NCI-H2081 (cell line): ENCODE measurements at places on chromosomes 12 and 14.

- no peak for DNase-seq
Observed at GRCh38 chr12:58537278-58537677, 383.0 kb downstream of the LRIG3 start.

DNA sequence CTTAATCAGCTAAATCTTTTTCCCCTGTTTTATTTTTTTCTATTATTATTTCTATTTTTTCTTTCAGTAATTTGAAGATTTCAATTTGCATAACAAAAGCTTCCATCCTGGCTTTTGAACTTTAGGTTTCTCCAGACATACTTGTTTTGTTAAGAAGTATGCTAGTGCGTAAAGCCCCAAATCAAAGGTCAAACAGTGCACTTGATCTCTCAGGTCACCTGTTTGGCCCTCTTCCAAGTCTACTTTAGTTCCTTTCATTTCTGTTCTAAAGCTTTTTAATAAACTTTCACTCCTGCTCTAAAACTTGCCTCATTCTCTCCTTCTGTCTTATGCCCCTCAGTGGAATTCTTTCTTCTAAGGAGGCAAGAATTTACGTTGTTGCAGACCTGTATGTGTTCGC lies 54.6 kb upstream of the ATXN7L3B start:
- DNase-seq, result no peak

GRCh38 chr12:94150240-94151121 lies 2.1 kb downstream of the PLXNC1 start:
- peak; percentile 58 for DNase-seq

DNA sequence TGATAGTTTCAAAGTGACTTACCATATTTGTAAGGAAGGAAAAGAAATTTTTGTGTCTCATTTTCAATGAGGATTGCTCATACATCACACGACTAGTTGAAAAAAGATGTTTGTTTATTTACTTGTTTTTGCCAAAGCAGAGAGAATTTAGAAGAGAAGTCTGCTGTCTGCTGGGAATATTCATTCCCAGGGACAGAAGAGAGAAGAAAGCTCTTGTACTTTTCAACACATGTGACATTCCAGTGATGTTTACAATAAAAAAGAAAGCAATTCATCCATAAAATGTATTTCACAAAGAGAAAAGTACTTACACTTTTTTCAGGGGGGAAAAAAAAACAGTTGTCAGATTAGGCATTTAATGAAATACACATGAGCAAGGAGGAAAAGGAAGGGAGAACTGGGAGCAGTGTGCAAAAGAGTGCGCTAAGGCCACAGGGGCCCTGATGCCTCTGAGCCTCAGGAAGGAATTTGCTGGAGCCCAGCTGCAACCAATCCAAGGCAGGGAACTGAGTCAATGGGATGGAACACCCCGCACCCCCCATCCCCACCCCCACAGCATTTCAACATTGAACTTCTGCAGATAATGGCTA lies 115.0 kb downstream of the RPAP3 start:
- no peak for DNase-seq

GRCh38 chr12:52990206-52990605 lies 16.1 kb upstream of the EIF4B start:
- no peak for DNase-seq

GRCh38 chr12:8698132-8698851 lies 501 bp downstream of the RIMKLB start:
- DNase-seq, result peak; percentile 38

DNA sequence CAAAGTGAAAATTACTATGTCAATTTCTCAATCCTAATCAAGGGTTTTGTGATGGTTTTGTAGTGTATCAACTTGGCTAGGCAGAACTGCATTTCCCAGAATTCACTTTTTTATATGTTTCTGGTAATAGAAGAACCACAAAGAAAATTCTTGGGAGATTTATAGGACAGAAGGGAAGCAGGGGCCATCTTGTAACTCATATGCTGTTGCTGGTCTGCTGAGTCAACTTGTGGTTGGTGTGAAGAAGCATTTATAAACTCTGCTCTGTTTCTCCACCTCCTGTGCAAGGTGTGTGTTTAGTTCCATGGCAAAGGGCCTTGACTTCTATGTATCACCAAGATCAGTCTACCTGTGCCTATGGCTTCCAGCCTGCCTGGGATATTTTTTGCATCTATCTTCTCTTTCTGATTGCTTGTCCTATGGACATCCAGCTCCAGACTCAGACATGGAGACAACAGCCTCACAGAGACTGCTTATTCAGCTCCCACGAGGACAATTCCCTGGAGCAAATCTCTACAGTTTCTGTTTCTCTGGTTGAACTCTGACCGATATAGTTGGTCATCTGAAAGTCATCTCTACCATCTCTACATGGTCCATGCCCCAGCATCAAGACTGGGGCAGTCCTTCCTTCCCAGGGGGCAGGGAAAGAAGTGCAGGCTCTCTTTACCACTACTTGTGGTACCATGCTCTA lies 364.3 kb upstream of the DDHD1 start:
- DNase-seq, result no peak

DNA sequence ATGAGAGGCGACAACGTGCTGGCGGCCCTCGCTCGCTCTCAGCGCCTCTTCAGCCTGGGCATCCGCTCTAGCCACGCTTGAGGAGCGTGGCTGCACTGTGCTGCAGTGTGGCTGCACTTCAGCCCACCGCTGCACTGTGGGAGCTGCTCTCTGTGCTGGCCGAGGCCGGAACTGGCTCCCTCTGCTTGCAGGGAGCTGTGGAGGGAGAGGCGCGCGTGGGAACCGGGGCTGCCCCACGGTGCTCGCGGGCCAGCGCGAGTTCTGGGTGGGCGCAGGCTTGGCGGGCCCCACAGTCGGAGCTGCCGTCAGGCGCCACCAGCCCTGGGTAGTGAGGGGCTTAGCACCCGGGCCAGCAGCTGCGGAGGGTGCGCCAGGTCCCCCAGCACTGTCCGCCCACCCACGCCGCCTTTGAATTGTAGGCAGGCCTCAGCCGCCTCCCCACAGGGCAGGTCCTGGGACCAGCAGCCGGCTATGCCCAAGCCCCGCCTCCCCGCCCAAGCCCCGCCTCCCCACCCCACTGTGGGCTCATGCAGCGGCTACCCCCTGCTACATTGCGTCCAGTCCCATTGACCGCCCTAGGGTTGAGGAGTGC lies 974.2 kb downstream of the FSCB start:
- DNase-seq, result no peak

DNA sequence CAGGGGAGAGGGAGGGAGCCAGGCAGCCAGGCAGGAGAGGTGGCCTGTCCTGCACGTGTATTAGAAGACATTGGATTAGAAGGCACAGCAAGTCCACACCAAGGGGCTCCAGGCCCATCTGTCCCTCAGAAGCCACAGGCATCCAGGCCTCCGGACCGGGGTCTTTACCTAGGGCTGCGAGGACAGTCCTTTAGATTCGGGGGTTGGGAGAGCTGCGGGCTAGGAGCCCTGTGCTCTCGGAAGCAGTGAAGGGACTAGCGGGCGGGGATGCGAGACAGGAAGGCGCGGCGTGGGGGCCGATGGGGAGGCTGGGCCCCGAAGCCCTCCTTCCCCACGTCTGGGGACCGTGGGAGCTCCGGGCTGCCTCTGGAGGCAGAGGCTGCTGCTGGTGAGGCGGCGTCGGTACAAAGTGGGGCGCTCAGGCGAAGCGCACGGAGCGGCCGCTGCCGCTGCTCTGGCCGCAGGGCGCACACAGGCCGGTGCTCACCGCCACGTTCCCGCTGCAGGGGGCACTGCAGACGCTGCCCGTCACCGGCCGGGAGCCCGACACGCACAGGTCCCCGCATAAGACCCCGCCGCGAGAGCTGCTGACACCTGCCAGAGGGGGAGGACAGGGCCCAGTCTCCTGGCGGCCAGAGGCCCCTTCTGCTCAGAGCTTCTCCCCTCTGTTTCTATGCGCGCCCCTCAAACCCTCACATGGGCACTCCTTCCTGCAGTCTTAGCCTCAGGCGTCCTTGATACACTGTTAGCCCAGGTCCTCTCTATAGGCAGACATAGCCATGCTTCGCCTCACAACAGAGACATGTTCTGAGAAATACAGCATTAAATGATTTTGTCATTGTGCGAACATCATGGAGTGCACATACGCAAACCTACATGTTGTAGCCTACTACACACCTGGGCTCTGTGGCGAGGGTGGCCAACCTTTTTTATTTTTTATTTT lies 17.3 kb downstream of the KRT7 start:
- no peak for DNase-seq

DNA sequence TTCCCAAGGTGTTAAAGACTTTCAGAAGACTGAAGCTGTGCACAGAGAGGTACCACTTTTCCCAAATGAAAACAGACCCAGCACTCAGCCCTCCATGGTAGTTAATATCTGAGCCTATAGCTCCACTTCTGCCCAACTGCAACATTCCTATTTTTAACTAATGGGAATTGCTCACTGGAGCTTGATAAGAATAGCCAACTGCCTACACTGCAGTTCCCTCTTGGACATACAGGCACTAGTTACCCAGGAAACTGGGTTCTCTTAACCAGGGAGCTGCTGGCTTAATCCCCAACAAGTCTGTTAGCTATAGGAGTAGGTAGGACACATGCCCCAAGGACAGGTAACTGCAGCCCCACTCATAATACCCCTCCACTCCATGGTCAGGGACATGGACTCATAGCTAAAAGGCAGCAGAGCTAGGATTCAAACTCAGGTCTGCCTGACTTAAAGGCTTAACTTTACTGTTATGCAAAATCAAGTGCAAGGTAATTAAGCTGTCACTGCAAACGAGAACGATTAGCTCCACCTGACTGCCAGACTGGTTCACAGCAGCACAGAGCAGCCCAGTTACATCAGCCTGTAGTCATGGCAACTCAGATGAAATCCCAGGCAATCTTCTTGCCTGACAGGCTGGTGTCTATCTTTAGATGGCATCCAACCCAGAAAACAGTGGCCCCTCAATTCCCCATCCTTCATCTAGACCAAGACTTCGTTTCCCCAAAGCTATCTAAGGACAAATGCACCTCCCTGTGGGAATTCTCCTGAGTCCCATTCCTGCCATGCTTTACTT lies 77.1 kb upstream of the ACTN1 start:
- DNase-seq, result peak; percentile 10

GRCh38 chr12:90543374-90543773 lies 411.6 kb downstream of the CCER1 start:
- DNase-seq, result no peak

DNA sequence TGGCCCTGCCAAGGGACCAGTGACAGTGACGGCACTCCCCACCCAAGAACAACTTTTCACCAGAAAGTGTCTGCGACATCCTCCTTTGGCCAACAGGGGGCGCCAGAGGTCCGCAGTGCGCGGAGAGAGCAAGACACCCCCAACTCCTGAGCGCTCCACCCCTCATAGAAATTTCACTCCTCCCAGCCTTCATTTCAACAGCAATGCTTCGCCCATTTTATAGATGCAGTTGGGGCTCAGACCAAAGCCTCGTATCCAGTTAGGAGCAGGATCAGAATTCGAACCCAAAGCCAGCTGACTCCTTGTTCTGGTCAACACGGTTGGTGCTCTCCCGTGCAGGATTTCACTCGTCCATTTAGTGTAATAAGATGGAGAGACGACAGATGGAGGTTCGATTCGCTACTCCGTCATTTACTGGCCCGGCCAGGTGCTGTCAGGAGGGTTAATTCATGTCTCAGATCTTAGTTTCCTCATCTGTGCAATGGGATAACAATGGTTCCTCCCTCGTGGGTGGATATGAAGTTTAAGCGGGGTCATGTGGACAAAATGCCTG lies 2.4 kb upstream of the POP5 start:
- DNase-seq, result peak; percentile 59

DNA sequence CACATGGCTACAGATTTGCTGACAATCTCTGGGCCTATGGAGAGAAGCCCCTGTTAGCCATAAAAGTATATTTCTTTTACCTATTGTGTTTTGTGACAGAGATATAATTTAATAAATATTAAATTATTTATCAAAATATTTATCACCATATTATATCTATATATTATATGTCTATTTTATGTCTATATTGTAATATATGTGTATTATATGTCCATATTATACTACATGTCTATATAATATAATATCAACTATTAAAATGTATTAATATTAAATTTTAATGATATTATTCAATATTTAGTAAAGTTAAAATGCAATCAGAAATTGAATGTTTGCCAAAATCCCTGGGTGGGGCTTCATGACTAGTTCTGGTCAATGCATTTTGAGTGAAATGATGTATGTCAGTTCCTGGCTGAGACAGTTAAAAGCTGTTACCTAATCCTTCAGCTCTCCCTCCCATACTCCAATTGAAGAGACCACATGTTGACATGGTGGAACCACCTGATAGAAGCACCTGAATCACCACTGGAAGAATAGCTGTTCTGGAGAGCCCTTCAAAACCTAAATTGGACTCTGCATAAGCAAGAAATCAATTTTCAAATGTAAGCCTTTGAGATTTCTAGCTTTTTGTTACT lies 357.3 kb upstream of the DDHD1 start:
- DNase-seq, result no peak

- no peak for DNase-seq
Observed at GRCh38 chr14:92969871-92970270, 46.9 kb downstream of the CHGA start.

- no peak for DNase-seq
Observed at GRCh38 chr12:121709478-121709961, 3.0 kb upstream of the TMEM120B start.

DNA sequence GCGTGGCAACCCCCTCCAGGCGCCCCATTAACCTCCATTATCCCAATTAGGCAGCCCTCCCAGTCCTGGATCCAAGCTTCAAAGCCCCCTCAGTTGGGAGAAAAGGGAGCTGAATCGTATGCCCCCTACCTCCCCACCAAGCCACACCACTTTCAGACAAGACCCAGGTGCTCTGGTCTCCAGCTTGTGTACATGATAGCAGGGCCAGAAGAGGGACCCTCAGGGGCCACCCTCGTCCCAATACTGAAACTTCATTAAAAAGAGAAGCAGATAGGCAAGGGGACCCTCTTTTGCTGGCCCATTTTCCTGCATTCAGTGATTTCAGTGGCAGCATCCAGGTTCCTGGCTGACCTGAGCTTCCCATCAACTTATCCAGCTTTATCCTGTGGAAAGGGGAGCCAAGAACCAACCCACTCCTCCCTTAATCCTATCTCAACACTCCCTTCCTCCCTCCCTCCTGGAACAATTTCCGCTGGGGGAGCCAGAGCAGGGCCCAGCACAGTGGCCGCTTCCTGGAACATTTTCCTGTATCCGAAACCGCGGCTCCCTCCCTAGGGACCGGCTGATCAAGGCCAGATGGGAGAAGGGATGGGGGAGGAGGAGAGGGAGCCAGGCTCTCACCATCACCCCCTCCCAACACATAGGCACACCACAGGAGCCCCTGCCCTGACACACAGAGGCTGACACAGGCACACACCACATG lies 9.5 kb upstream of the SP7 start:
- no peak for DNase-seq

- no peak for DNase-seq
Observed at GRCh38 chr12:16573398-16574077, 32.4 kb downstream of the LMO3 start.

- DNase-seq, result no peak
Observed at GRCh38 chr12:67747869-67748742, 99.6 kb downstream of the DYRK2 start.

DNA sequence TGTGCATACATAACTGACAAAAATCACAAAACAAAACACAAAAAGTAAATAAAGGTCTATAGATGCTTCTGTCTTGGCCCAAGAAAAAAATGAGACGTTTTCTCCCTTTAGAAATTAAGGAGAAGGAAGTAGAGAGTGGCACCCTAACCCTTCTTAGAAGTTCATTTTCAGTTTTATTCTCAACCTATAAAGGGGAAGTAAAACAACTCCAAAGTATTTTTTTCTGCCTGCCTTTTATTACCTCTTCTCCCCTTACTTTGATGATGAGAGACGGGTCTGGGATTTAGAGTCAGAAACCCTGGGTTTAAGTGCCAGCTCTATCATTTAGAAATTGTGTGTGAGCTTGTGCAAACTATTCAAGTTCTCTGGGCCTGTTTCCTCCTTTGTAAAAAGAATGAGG lies 2.8 kb downstream of the PRIM1 start:
- DNase-seq, result no peak

GRCh38 chr12:20120403-20120725 lies 248.0 kb upstream of the PDE3A start:
- DNase-seq, result no peak
